ENCODE measurements at places on chromosomes 3 and 15.
A peak's percentile ranks its signal among the peaks of the same experiment; 100 is the strongest.

- no peak for DNase-seq
Observed at GRCh38 chr15:63440756-63441155, 59.1 kb upstream of the CA12 start.

DNA sequence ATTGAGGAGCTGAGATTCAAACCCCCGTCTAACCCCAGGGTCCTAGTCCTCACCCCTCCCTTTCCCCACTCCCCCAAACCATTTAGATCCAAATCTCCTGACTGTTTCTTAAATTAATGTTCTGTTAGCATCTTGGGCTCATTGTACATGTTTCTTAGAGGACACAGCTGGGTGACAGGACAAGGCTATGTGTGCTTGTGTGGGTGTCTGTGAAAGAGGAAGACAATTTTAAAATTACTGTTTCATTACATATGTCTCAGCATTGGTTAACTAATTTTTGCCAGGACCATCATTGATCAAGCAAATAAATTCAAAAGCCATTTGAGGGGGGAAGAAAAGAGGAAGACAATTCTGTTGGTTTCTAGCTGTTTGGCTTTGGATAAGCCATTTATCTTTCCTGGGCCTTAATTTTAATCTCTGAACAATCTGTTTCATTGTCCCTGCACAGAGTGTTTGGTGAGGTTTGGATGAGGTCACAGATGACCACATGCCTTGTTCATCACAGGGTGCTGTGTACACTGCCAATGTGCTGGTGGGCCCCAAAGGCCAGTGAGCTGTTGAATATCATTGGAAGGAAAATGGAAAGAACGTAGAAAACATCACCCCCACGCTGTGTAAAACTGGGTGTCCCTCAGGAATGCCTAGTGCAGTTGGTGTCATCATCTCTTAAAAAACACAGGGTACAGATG is 51.9 kb downstream of the RPLP1 start:
- DNase-seq: no peak

- DNase-seq: peak; percentile 27
Observed at GRCh38 chr15:68372291-68372811, 59.6 kb downstream of the ITGA11 start.

DNA sequence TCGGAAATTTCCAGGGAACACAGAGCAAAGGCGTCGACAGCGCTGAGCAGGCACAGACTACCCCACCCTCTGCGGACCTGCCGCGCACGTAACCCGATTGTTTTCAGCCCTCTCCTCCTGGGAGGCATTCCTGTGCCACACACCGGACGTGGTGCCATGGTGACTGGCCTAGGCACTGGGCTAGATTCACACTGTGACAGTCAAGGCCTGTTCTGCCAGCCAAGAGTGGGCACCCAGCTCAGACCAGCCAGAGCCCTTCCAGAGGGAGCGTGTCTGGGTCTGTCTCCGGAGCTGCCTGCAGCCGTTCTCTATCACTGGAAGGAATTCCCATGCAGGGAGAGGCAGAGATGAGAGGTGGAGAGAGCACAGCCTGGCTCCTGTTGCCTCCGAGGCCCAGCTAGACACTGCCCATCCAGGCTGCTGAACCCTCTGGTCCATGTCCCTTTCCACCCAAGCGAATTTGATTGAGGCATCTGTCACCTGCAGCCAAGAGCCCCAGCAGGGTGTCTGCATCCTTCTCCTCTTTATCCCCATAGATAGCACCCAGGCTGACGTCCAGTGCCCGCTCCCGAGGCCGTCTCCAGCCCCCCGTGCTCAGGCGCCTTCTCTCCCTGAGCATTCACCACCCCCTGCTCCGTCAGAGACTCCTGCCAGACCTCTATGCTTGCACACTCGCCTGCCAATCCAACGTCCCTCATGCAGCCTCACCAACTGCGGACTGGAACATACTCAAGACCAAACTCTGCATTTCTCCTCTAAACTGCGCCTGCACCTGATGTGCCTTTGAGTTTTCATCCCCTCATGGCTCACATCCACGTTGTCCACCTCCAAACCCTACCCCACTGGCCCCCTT is 267.5 kb downstream of the OCA2 start:
- no peak for DNase-seq

DNA sequence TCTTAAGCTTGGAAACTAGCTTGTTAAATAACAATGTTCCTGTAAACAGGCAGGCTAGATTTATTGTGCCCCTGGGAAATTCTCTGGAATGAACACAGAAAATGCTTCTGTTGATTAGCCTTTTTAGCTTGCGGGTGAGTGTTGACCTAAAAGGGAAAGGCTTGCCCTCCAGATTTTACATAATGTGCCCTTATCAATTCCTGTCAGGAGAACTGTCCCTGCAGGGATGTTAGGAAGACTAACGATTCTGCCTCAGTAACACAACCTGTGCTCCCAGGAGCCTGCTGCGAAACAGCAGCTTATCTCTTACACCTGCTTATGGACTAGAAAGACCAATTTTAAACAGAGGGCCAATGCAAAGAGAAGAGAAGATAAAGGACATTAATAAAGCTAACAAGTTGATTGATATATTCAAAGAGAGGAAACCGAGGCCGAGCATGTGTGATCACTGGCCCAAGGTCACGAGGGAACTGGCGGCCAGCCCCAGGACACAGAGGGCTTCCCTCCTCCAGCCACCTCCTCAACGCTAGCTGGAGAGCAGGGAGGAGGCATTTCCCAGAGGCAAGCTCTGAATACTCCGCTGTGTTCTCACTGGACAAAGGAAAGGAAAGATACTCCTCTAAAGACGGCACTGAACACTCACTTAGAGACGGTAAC is 48.4 kb upstream of the TJP1 start:
- no peak for DNase-seq

DNA sequence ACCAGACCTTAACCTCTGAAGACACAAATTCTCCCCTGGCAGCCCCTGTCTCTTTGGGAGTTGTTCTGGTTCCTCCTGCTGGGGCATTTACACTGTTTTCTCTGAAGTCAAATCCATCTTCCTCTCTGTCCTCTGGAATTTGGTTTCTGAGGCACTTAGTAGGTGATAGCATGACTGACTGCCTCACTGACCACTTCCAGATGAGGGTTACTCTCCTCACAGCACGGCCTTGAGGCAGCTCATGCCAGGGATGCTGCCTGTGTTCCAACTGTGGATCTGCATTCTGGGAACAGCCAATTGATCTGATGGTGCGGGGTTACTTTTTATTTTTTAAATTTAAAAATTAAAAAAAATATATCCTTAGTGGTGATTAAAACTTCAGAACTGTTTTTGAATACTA is 140.9 kb upstream of the ROPN1 start:
- DNase-seq: no peak

- peak; percentile 97 for DNase-seq
Observed at GRCh38 chr3:142976621-142977398, 13.3 kb upstream of the PAQR9 start.

GRCh38 chr3:160196511-160197104 is 28.6 kb upstream of the C3orf80 start:
- DNase-seq: no peak
